ENCODE measurements at places on chromosomes 11 and 22. TPM values are rescaled to one million over a fixed set of nuclear protein-coding genes. Genes with fewer than 3 reads are reported as not detected.

KCNA4 gene
- not detected for total RNA-seq

MPST gene
- 67.8 TPM for total RNA-seq

OR9G1 gene
- not detected for total RNA-seq

OR8A1 gene
- total RNA-seq, result not detected

SCGB1A1 gene
- total RNA-seq, result not detected

DEPDC7 gene
- 4.0 TPM for total RNA-seq

SSTR3 gene
- not detected for total RNA-seq

TMEM191B gene
- 3.1 TPM for total RNA-seq

SLC35E4 gene
- 4.2 TPM for total RNA-seq

OR8G5 gene
- not detected for total RNA-seq

GRCh38 chr11:40294349-40294735 is 1165.1 kb downstream of the LRRC4C start:
- no peak overlapping the region for H3K4me3 ChIP-seq
- H3K36me3 ChIP-seq, result no peaks in the 10 kb centered on the region
- peaks cover 20% of the 10 kb centered on the region for H3K4me1 ChIP-seq
- no peak overlapping the region for H3K27ac ChIP-seq

- no peaks in the 10 kb centered on the region for H3K36me3 ChIP-seq
- H3K27me3 ChIP-seq, result no peaks in the 10 kb centered on the region
- H3K4me3 ChIP-seq, result no peak overlapping the region
- DNase-seq, result peak; percentile 22
- peaks cover 36% of the 10 kb centered on the region for H3K4me1 ChIP-seq
Observed at GRCh38 chr11:121467965-121468364, 15.2 kb upstream of the SORL1-AS1 start.

- no peak overlapping the region for H3K27ac ChIP-seq
- DNase-seq, result no peak
- H3K4me1 ChIP-seq, result no peaks in the 10 kb centered on the region
- no peak overlapping the region for H3K4me3 ChIP-seq
Observed at GRCh38 chr22:22554587-22555284, 4.3 kb downstream of the PRAME start.

DNA sequence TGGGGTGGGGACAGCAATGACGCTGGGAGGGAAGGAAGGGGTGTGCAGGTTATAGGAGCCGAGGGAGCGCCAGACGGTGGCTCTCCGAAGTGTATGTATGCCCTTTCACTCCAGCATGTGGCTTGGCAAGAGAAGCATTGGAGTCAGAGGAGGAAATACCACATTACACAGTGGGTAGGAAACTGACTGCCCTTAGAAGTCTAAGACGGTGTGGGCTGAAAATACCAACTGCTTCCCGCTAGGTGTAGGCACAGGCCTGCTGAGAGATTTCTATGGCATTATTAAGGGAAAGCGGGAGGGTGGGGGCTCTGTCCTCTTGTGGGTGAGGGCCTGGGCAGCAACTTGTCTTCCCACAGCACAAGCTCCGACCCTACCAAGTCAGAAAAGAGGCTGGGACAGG is 44.7 kb downstream of the CACNG2 start:
- H3K4me3 ChIP-seq, result no peak overlapping the region
- H3K36me3 ChIP-seq, result no peaks in the 10 kb centered on the region
- no peak overlapping the region for H3K27ac ChIP-seq
- peak; percentile 35 for DNase-seq
- peaks cover 21% of the 10 kb centered on the region for H3K4me1 ChIP-seq

DNA sequence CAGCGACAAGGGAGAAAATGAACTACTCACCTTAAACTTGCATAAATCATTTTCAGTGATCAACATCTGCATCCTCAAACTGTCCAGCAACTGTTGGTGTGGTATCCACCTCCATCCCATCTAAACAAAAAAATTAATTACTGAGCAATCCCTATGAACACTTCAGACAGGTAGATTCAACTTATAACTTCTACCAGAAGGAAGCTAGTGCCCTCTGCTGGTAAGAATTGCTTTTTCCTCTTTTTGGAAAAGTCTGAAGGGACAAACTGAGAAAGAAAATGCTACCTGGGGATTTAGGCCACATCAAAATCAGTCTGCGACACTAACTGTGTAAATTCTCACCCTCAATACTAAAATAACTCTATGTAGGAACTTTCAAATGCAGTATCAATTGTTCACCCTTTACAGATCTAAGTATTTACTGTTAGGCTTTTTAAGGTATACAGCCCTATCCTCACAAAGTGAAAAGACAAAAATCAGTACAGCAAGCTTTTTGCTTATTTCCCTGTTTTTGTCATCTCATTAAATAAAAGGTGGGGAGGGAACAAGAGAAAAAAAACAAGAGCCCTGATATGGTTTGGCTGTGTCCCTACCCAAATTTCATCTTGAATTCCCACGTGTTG is 17.9 kb downstream of the CLNS1A start:
- H3K4me3 ChIP-seq, result no peak overlapping the region
- H3K27me3 ChIP-seq, result no peaks in the 10 kb centered on the region
- DNase-seq, result peak; percentile 19
- H3K4me1 ChIP-seq, result no peaks in the 10 kb centered on the region

DNA sequence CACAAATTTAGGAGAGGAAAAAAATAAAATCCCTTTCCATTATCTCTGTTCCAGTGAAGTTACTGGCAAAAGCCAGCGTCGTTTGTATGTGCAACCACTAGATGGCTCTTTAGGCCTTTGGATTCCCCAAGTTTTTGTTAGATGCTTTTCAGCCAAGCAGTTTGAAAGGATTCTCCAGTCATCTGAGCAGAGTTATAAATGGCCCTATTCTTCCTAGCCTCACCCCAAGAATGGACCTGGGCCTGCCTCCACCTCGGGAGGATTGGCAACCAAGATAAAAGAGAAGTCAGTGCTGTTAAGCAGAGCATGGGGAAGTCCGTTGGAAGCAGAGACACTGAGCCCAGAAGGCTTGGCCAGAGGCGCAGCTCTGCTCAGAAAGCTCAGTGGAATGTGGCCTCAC is 15.4 kb downstream of the FAM181B start:
- H3K36me3 ChIP-seq, result no peaks in the 10 kb centered on the region
- peak; percentile 24 for DNase-seq
- no peak overlapping the region for H3K4me3 ChIP-seq
- H3K27me3 ChIP-seq, result peaks cover 7% of the 10 kb centered on the region
- no peak overlapping the region for H3K27ac ChIP-seq

- no peak overlapping the region for H3K27ac ChIP-seq
- H3K27me3 ChIP-seq, result no peaks in the 10 kb centered on the region
- peaks cover 12% of the 10 kb centered on the region for H3K4me1 ChIP-seq
- H3K4me3 ChIP-seq, result no peak overlapping the region
Observed at GRCh38 chr11:95514416-95515110, 275.0 kb downstream of the FAM76B start.

DNA sequence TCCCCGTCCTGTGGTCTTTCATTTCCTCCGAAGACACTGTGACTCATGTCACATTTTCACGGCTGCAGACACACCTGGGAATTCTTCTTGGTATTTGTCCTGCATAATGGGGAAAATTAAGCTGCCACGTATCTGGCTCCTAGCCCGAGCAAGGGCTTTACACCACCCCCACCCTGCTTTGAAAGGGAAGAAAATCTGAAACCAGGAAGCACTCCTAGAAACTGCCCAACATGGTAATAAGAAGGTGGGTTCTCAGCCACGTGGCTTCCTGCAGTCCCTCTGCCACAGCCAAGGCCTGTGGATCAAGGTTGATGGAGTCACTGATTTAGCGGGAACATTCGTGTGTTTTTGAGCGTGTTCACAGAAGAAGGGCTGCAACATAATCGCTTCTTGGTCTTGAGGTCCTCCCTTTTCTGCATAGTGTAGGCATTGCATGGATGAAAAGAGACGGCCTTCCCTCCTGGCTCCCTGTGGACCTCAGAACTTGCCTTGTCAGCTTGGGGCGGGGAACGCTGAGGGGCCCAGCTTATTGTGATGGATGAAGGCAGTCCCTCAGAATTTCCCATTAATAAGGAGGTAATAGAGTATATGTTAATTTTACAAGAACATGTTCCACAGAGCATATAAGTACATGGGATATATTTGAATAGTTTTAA is 292.0 kb downstream of the NTM start:
- no peak overlapping the region for H3K4me3 ChIP-seq
- no peaks in the 10 kb centered on the region for H3K36me3 ChIP-seq
- H3K27ac ChIP-seq, result peak overlapping the region; percentile 47
- DNase-seq, result no peak
- H3K4me1 ChIP-seq, result peaks cover 37% of the 10 kb centered on the region

DNA sequence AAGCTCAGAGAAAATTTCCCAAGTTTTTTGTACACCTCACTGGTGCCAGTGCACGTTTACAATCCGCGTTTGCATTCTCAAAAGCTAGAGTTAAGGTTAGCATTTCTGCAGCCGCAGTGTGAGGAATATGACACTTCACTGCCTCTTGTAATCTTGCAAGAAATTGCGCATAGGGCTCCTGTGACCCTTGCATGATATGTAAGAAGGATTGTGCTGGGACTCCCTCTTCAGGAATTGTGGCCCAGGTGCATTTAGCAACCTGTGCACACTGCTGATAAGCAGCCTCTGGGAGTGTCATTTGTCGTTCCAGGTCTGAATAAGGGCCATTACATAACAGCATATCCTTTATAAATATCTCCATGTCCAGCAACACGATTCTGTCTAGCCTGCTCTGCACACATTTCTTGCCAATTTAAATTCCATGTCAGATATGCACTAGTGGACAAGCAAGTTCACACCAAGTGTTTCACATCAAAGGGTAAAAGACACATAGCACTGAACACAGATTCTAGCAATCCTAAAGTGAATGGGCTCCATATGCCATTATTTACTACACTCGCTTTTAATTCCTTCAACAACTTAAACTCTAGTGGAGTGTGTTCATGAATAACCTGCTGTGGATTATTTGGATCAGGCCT is 69.2 kb upstream of the INCENP start:
- DNase-seq, result no peak
- H3K36me3 ChIP-seq, result no peaks in the 10 kb centered on the region
- H3K4me3 ChIP-seq, result no peak overlapping the region
- peaks cover 3% of the 10 kb centered on the region for H3K27me3 ChIP-seq

DNA sequence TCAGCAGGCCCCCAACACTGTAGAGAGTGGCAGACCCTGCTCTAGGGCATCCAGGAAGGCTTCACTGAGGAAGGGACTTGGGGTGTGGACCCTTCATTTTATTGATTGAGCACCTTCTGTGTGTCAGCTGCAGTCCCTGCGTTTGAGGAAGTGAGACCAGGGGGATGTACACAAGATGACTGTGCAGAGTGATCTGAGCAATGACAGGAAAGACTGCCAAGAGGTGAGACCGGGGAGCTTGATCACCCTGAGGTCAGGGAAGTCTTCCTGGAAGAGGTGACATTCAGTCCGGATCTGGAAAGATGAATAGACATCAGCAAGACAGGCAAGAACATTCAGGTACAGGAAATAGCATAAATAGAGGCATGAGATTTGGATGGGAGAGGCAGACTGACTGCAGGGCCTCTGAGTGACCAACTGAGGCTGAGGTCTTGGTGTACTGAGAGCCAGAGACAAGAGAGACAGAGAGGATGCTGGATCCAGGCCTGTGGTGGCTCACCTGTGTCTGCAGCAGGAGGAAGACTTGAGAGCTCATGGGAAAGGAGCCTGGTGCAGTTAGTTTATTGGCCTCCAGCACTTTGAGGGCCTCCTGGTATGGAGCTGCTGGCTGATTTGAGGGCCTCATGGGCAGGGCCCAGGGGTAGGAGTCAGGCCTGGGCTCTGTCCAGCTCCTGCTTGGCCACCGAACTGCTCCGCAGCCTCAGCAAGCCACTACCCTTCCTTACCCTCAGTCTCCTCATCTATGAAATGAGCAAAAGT is 5.2 kb downstream of the DGAT2 start:
- H3K27me3 ChIP-seq, result peaks cover 25% of the 10 kb centered on the region
- DNase-seq, result no peak
- no peaks in the 10 kb centered on the region for H3K36me3 ChIP-seq
- peaks cover 10% of the 10 kb centered on the region for H3K4me1 ChIP-seq

GRCh38 chr11:121420398-121420797 is 31.7 kb upstream of the SORL1 start:
- DNase-seq, result no peak
- H3K4me3 ChIP-seq, result no peak overlapping the region
- no peaks in the 10 kb centered on the region for H3K36me3 ChIP-seq
- H3K4me1 ChIP-seq, result peaks cover 7% of the 10 kb centered on the region
- H3K27ac ChIP-seq, result no peak overlapping the region

DNA sequence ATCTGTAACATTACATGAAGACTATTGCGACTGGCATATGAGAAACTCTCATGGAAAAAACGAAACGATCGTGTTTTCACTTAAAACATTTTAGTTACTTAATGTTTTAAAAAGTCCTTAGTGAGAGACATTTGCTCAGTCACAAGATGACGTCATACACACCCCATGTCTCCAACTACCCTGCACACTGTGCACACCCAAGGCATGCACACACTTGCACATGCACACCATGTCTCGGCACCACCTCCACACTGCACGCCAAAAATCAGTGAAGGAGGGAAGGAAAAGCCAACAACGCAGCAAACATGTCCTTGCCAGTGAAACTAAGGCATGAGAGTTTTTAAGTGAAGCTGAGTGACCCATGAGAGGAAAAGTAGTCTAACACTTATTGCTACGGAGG is 18.0 kb downstream of the NCAPD3 start:
- DNase-seq, result no peak
- no peaks in the 10 kb centered on the region for H3K4me1 ChIP-seq
- H3K36me3 ChIP-seq, result peaks cover 36% of the 10 kb centered on the region
- no peaks in the 10 kb centered on the region for H3K27me3 ChIP-seq
- no peak overlapping the region for H3K4me3 ChIP-seq

- no peak overlapping the region for H3K27ac ChIP-seq
- no peak for DNase-seq
- no peaks in the 10 kb centered on the region for H3K36me3 ChIP-seq
- no peaks in the 10 kb centered on the region for H3K4me1 ChIP-seq
Observed at GRCh38 chr11:42542336-42542735, 769.5 kb upstream of the API5 start.

GRCh38 chr11:66071381-66071801 is 1.3 kb downstream of the PACS1 start:
- no peaks in the 10 kb centered on the region for H3K27me3 ChIP-seq
- peaks cover 37% of the 10 kb centered on the region for H3K36me3 ChIP-seq
- H3K4me1 ChIP-seq, result peaks cover 25% of the 10 kb centered on the region
- H3K27ac ChIP-seq, result no peak overlapping the region
- DNase-seq, result no peak
- H3K4me3 ChIP-seq, result peak overlapping the region; percentile 80

DNA sequence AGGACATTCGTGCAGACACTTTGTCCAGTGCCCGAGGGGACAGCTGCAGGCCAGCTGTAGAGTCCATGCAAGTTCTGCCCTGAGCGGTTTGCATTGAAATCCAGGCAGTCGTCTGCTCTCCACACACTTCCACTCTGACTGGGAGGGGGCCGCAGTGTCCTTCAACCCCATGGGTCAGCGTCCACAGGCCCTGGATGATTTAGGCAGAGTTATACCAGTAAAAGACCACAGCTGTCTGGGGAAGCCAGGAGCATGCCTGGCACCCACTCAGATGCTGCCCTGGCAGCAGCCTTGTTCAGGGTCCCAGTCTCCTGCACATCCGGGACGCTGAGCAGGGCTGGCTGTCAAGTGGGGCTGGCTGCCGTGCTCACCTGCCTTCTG is 26.5 kb downstream of the KRTAP5-5 start:
- no peaks in the 10 kb centered on the region for H3K4me1 ChIP-seq
- H3K36me3 ChIP-seq, result no peaks in the 10 kb centered on the region
- DNase-seq, result no peak
- H3K27me3 ChIP-seq, result peaks cover 18% of the 10 kb centered on the region
- H3K27ac ChIP-seq, result no peak overlapping the region

- no peak overlapping the region for H3K4me3 ChIP-seq
- DNase-seq, result no peak
- H3K27me3 ChIP-seq, result peaks cover 6% of the 10 kb centered on the region
- no peaks in the 10 kb centered on the region for H3K36me3 ChIP-seq
- peaks cover 36% of the 10 kb centered on the region for H3K4me1 ChIP-seq
Observed at GRCh38 chr11:45659031-45659817, 6.2 kb downstream of the CHST1 start.

GRCh38 chr11:33324302-33324985 is 67.3 kb downstream of the HIPK3 start:
- no peak overlapping the region for H3K27ac ChIP-seq
- H3K4me3 ChIP-seq, result no peak overlapping the region
- H3K27me3 ChIP-seq, result no peaks in the 10 kb centered on the region
- no peaks in the 10 kb centered on the region for H3K36me3 ChIP-seq
- H3K4me1 ChIP-seq, result no peaks in the 10 kb centered on the region

Measured in astrocyte (in vitro differentiated cells and primary cell).